Stimulated activated CD4-positive, alpha-beta T cell treated with anti-CD3 and anti-CD28 coated beads, Interleukin-1b, Interleukin-23, amount 100 ng/mL, for 24 hours (primary cell): ENCODE measurements at places on chromosomes 1 and 21.

GRCh38 chr1:218658899-218659298, 313.8 kb downstream of the TGFB2 start:
- no peak for DNase-seq

GRCh38 chr1:182680408-182680807, 4.0 kb downstream of the RGS8 start:
- DNase-seq = no peak

- DNase-seq = no peak
Observed at GRCh38 chr21:26273686-26274313, 103.2 kb upstream of the APP start.

DNA sequence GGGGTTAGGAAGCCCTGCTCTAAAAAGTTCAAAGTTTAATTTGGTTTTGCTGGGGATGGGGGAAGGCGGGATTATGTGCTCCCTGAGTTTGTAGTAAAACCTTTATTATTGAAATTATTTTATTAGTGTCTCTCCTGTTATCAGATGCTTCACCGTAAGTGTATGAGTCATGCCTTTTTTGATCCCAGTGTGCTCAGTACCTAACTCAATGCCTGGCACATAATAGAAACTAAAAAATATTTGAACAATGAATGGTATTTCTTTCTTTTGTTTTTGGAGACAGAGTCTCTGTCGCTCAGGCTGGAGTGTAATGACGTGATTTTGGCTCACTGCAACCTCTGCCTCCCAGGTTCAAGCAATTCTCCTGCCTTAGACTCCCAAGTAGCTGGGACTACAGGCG, 6.4 kb downstream of the SNRPE start:
- no peak for DNase-seq

GRCh38 chr1:161805399-161806197, 39.5 kb downstream of the ATF6 start:
- no peak for DNase-seq

- no peak for DNase-seq
Observed at GRCh38 chr1:106435269-106435668, 621.2 kb upstream of the PRMT6 start.

DNA sequence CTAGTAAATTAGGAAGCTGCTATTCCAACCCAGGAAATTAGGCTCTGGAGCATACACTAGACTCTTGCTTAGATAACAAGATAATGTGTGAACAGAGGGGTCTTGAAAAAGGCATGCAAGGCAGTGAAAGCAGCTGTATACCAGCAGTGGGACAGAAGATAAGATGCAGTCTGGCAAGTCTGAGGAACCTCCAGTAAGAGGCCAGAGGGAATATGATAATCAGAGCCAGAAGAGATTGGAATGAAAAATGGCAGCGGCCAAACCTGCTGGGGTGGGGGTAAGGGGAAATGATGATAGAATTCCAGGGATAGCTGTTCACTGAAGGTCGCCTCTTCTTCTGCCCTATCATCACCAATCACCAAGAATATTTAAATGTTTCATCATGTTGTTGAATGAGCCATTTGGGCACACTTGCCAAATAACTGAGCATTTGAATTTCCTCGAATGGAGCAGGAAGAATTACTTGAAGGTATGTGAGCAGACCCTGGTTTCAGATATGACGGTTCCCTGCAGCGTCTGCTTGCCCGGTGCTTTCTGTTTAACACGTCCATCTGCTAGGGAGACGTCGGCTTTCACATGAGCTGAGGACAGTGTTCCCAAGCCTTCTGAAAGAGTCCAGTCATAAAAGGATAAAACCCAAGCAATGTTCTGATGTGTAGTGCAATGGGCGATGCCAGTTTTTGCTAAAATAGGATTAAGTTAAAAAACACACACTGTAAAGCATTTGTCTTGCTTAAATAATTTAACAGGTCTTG, 173.3 kb downstream of the RWDD3 start:
- DNase-seq = no peak

DNA sequence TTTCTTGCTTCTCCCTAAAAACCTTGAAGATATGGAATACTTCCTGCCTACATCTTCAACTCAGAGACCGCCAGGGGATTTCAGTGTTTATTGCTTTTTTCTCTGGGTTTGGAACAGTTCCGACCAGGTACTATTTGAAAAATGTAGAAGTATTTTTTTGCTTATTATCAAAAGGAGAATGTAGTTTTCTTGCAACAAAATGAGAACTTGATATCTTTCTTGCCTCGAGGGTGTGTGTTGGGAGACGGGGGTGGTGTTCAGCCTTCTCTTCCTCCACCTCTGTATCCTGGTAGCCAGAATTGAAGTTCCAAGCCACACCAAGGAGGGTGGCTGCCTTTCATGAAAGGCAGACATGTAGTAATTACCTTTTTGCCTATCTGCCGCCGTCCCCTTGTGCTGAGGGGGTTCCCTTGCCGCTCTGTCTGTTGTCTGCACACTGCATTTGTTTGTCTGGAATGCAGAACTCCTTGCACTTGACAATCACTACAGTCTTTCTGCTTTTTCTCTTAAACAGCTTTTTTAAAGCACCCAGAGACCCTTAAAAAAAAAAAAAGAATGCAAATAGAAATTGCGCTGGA, 212.1 kb downstream of the PBX1 start:
- DNase-seq = no peak

- no peak for DNase-seq
Observed at GRCh38 chr1:24694380-24694843, 50.8 kb upstream of the CLIC4 start.

DNA sequence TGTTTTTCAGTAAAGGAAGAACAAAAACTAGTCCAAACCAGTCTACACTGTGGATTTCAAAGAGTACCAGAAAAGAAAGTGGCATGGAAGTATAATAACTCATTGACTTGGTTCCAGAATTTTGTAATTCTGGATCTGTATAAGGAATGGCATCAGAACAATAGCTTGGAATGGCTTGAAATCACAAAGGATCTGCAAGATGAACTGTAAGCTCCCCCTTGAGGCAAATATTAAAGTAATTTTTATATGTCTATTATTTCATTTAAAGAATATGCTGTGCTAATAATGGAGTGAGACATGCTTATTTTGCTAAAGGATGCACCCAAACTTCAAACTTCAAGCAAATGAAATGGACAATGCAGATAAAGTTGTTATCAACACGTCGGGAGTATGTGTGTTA, 21.3 kb downstream of the CHODL start:
- no peak for DNase-seq

- DNase-seq = no peak
Observed at GRCh38 chr1:151512801-151513625, 1.8 kb downstream of the CGN start.

DNA sequence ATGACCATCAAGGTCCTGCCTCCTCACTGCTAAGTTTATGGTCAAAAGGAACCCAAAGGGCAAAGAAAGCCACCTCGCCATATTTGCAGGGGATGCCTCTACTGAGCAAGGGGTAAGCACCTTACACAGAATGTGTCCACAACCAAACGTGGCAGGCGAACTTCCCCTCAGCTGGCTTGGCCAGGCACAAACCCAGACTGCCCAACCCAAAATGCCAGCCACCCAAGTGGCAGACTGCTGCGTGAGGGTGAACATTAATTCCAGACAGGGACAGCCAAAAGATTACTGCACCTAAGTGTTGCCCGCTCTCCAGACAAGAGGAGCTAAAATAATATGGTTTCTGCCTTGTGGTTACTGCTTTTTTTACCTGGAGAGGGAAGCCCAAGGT, 16.0 kb downstream of the ZNF697 start:
- DNase-seq = no peak

GRCh38 chr1:19648689-19649088, 4.6 kb downstream of the NBL1 start:
- no peak for DNase-seq

DNA sequence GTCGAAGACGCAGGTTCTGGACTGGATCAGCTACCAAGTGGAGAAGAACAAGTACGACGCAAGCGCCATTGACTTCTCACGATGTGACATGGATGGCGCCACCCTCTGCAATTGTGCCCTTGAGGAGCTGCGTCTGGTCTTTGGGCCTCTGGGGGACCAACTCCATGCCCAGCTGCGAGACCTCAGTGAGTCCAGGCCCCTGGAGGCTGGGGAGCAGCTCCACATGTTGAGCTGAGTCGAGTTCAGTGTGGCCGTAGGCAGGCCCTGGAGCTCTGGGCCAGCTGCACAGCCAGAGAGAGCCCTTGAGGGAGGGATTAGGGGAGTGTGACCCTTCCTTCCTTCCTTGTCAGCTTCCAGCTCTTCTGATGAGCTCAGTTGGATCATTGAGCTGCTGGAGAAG, 1.6 kb downstream of the ELF3 start:
- DNase-seq = no peak

GRCh38 chr1:147627435-147628110, 42.8 kb downstream of the ACP6 start:
- DNase-seq = peak; percentile 32

- DNase-seq = no peak
Observed at GRCh38 chr1:223106856-223107255, 36.2 kb downstream of the TLR5 start.

- DNase-seq = no peak
Observed at GRCh38 chr1:186983327-186983726, 154.6 kb downstream of the PLA2G4A start.

- no peak for DNase-seq
Observed at GRCh38 chr1:195664628-195665027, 943.6 kb downstream of the KCNT2 start.

DNA sequence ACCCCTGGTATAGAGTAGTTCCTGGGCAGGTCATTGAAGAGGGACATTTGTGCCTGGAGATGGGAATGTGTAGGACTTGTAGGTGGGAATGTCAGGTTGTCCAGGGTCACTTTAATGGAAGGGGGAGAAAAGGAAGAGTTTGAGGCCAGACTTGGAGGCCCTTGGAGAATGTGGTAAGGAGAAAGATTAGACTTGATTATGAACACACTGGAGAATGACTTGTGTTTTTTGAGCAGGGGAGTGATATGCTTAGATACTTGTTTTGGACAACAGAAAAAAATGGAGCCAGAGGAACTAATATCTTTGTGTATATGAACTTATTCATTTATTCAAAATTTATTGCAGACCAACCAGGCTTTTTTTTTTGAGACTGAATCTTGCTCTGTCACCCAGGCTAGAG, 17.9 kb downstream of the ELAPOR1 start:
- DNase-seq = no peak

DNA sequence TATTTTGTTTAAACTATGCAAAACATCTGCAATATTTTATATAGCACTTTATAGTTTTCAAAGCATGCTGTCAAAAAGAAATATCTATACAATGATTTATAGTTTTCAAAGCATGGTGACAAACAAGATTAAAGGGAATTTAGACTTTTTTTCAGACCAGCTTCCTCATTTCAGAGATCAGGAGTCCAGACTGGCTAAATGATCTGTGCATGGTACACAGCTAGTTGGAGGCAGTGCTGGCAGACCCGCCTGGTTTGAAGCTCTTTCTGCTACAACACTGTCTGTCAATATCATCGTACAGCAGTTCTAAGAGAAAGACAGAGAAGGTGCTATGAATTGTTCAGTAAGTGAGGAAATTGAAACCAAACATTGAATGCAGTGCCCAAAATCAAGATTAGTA, 479.0 kb downstream of the PTBP2 start:
- DNase-seq = no peak

DNA sequence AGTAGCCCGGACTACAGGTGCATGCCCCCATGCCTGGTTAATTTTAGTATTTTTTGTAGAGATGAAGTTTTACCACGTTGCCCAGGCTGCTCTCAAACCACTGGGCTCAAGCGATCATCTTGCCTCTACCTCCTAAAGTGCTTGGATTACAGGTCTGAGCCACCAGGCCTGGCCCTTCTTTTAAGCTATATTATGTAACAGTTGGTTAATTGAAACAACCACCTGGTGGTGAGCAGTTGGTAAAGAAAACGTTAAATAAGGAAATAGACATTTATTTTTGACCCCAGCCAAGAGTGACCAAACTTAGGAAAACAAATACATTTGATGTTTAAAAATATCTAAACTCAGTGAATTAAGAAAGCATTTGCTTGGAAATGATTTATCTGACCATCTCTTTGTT, 12.1 kb upstream of the PDC start:
- DNase-seq = no peak

DNA sequence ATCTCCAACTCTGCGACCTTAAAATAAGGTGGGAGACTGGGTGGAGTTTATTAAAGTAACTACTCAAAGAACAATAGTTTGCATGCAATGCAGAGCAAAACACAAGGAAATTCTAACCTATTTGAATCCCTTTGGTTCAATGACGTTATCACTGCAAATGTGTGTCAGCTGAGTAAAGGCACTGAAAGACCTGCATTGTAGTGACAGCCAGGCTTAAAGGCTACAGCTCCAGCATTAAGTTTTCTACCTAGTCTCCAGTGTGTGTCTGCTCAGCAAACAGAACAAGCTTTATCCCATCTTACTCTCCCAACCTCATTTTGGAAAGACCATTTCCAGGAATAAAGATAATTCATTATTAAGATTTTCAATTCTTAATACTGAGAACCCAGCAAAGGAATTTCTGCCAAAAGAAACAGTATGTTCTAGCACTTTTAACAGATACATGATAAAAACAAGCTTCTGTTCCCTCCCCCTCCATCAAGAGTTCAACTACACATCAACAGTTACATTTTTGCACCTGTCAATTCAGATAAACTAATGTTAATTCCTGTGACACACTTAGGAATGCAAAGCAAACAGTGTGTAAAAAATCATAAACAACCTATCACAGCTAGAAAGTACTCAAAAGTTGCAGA, 14.2 kb downstream of the PTP4A2 start:
- DNase-seq = no peak

- DNase-seq = no peak
Observed at GRCh38 chr1:35443768-35444518, 113.3 kb downstream of the KIAA0319L start.
